Ovary (tissue), 10 donors: ENCODE measurements at places on chromosomes 2 and 18. TPM values are rescaled to one million over a fixed set of nuclear protein-coding genes. Genes with fewer than 3 reads are reported as not detected.
A peak's percentile ranks its signal among the peaks of the same experiment; 100 is the strongest.

Gene FNDC4
- 41.6 TPM for total RNA-seq

- DNase-seq, result no peak
- H3K27ac ChIP-seq, result no peak overlapping the region
- H3K4me3 ChIP-seq, result no peak overlapping the region
Observed at GRCh38 chr2:215602997-215603396, 167.1 kb upstream of the FN1 start.

Gene THSD7B
- total RNA-seq, result 0.57 TPM

DNA sequence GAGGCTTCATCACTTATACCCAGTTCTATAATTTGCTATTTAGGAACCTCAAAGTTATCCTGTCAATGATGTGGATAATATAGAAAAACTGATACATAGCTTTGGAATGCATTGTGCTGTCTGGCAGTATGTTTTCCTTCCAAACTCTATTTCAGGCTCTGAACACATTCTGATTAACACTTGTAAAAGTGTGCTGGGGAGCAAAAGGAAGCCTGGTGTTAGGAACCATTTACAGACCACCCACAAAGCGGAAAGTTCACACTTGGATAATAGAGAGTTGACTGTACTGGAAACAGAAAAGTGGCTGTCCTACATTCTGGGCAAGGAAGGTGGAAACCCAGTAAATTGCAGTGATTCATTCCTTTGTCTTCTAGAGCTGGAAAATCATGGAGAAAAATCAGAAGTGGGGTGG, 114.5 kb upstream of the ZFP36L2 start:
- no peak for DNase-seq
- H3K4me3 ChIP-seq, result no peak overlapping the region
- no peak overlapping the region for H3K27ac ChIP-seq
- no peaks in the 10 kb centered on the region for H3K36me3 ChIP-seq
- H3K4me1 ChIP-seq, result peaks cover 32% of the 10 kb centered on the region

Gene MC5R
- total RNA-seq, result not detected

DNA sequence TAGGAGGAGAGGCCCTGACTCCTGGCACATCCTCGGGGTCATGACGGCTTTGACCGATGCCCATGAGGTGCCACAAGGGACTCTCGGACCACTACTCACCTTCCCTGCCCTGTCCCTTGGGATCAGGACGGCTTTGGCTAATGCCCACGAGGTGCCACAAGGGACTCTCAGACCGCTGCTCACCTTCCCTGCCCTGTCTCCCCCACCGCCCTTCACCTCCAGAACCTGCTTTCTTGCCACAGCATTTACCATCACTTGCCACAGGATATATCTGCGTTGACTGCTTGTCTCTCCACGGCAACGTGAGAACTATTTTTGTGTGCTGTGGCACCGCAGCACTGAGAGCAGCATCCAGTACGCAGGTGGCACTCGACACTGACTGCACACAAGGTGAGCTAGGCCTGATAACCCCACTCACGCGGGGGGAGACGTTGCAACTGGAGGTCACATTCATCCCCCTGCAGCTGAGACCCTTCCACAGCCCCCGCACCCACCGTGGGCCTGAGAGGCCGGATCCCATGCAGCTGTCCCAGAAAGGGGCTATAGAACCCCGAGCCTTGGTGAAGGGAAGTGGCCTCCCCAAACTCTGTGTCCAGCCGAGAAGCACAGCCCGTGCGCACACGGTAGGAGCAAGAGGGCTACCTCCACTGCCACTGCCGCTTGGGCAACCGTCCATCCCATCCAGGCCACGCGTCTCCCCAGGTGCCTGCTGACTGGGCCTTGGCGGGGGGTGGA, 47.5 kb downstream of the ANO7 start:
- no peak overlapping the region for H3K27ac ChIP-seq
- no peaks in the 10 kb centered on the region for H3K4me1 ChIP-seq
- H3K36me3 ChIP-seq, result no peaks in the 10 kb centered on the region
- H3K27me3 ChIP-seq, result no peaks in the 10 kb centered on the region

Gene CCDC141
- total RNA-seq, result 0.77 TPM

- H3K27ac ChIP-seq, result no peak overlapping the region
- no peak overlapping the region for H3K4me3 ChIP-seq
- no peaks in the 10 kb centered on the region for H3K36me3 ChIP-seq
- H3K4me1 ChIP-seq, result no peaks in the 10 kb centered on the region
- H3K27me3 ChIP-seq, result no peaks in the 10 kb centered on the region
- DNase-seq, result no peak
Observed at GRCh38 chr18:57544936-57545660, 41.4 kb downstream of the FECH start.

DNA sequence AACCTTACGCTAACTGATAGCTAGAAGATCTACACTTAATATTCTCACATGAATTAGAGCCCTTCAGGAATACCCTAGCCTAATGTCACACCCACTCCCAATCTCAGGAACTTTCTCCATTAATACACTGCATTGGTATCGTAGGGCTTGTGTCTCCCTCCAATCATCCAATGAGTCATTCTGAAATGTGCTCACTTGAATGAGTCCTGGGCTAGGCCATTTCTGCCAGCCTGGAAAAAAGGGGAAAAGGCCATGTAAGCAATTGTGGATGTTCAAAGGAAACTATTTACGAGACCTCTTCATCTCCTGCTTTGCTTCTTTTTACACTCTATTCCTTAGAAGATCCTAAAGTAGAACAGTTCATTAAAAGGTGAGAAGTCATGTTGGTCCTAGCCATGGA, 18.8 kb downstream of the ZEB2 start:
- no peaks in the 10 kb centered on the region for H3K27me3 ChIP-seq
- peaks cover 21% of the 10 kb centered on the region for H3K4me1 ChIP-seq

- H3K4me3 ChIP-seq, result no peak overlapping the region
- no peaks in the 10 kb centered on the region for H3K4me1 ChIP-seq
- no peak for DNase-seq
- no peaks in the 10 kb centered on the region for H3K36me3 ChIP-seq
- H3K27ac ChIP-seq, result no peak overlapping the region
Observed at GRCh38 chr2:216346781-216347180, 25.5 kb downstream of the MARCHF4 start.

Gene DNAH7
- 27.3 TPM for total RNA-seq

DNA sequence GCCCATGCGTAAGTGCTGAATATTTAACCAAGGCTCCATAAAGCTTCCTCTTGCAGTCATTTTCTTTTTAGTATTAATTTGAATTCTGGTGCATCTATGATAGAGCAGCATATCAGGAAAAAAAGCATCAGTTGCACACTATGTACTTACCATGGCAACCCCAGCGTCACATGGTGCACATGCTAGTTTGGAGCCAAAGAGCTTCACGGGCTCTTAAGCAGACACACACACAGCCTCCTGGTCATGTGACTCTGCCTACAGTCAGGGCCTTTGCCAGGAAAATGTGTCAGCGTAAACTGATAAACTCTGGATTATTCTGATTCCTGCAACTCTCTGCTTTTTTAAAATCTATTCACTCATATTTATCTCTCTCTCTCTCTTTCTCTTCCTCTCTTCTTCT, 30.2 kb downstream of the NYAP2 start:
- H3K27me3 ChIP-seq, result no peaks in the 10 kb centered on the region
- no peak overlapping the region for H3K27ac ChIP-seq
- DNase-seq, result no peak
- no peaks in the 10 kb centered on the region for H3K36me3 ChIP-seq
- no peak overlapping the region for H3K4me3 ChIP-seq
- H3K4me1 ChIP-seq, result no peaks in the 10 kb centered on the region

GRCh38 chr18:24187049-24187448, 48.2 kb downstream of the CABYR start:
- no peaks in the 10 kb centered on the region for H3K27me3 ChIP-seq
- DNase-seq, result no peak
- H3K36me3 ChIP-seq, result no peaks in the 10 kb centered on the region
- no peak overlapping the region for H3K27ac ChIP-seq
- no peak overlapping the region for H3K4me3 ChIP-seq

GRCh38 chr18:48554610-48555400, 16.0 kb downstream of the CTIF start:
- H3K36me3 ChIP-seq, result no peaks in the 10 kb centered on the region
- no peaks in the 10 kb centered on the region for H3K27me3 ChIP-seq
- no peak overlapping the region for H3K4me3 ChIP-seq
- no peak for DNase-seq
- H3K27ac ChIP-seq, result no peak overlapping the region

GRCh38 chr2:105721991-105722511, 22.7 kb upstream of the NCK2 start:
- no peaks in the 10 kb centered on the region for H3K4me1 ChIP-seq
- no peak overlapping the region for H3K27ac ChIP-seq
- DNase-seq, result no peak
- no peaks in the 10 kb centered on the region for H3K27me3 ChIP-seq

GRCh38 chr18:53701697-53702096, 522.8 kb downstream of the MBD2 start:
- no peak overlapping the region for H3K4me3 ChIP-seq
- no peaks in the 10 kb centered on the region for H3K4me1 ChIP-seq
- no peak for DNase-seq
- no peaks in the 10 kb centered on the region for H3K27me3 ChIP-seq

Gene UGT1A8
- total RNA-seq, result not detected

DNA sequence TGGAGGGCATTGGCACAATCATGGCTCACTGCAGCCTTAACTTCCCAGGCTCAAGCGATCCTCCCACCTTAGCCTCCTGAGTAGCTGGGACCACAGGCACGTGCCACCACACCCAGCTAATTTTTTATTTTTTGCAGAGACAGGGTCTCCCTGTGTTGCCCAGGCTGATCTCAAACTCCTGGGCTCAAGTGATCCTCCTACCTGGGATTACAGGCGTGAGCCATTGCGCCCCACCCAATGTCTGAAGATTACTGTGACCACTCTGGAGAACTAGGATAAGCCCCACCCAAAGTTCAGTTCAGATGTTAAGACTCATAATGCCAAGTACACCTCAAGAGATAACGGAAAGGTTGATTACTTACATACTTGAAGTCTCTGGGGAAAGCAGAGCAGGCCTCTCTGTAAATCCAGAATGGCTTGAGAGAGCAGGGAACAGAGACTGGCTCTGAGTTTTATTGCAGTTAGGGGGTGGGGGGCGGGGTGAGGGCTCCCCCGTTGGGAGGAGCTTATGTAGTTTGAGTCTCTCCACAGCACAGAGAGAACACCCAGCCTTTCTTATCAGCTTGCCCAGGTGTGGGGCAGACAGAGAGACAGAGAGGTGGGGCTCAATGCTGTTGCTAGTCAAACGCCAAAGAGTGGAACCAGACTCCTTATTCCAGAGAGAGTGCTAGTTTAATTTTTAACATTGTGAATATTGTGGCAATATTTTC, 26.5 kb upstream of the ERICH2 start:
- H3K4me1 ChIP-seq, result no peaks in the 10 kb centered on the region
- no peak overlapping the region for H3K27ac ChIP-seq
- no peaks in the 10 kb centered on the region for H3K27me3 ChIP-seq
- DNase-seq, result no peak

DNA sequence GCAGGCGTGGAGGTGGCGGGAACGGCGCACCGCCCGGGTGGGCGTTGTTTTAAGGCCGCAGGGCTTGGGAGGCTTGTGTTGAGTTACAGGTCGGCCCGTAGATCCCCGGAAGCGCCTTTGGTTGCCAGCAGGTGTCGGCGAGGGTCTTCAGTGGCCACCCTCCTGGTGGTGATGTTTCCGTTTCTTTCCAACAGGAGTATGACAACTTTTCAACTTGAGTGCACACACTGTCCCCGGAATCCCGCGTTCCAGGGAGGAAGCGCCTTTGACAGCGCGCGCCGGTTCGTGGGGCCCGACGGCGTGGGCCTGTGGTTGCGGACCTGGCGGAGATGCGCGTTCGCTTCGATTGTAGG, 1.0 kb upstream of the HDAC4 start:
- peaks cover 1% of the 10 kb centered on the region for H3K4me1 ChIP-seq
- no peak for DNase-seq
- H3K27ac ChIP-seq, result peak overlapping the region; percentile 97
- no peaks in the 10 kb centered on the region for H3K36me3 ChIP-seq

Gene LONRF2
- total RNA-seq, result 37.8 TPM

- no peak overlapping the region for H3K27ac ChIP-seq
- no peak overlapping the region for H3K4me3 ChIP-seq
- DNase-seq, result no peak
- H3K27me3 ChIP-seq, result no peaks in the 10 kb centered on the region
- no peaks in the 10 kb centered on the region for H3K36me3 ChIP-seq
- no peaks in the 10 kb centered on the region for H3K4me1 ChIP-seq
Observed at GRCh38 chr2:235968616-235969324, 199.4 kb downstream of the GBX2 start.

GRCh38 chr18:2655954-2656236, 369 bp downstream of the SMCHD1 start:
- H3K36me3 ChIP-seq, result no peaks in the 10 kb centered on the region
- peaks cover 7% of the 10 kb centered on the region for H3K4me1 ChIP-seq
- peak overlapping the region; percentile 98 for H3K27ac ChIP-seq
- H3K4me3 ChIP-seq, result peak overlapping the region; percentile 96
- no peaks in the 10 kb centered on the region for H3K27me3 ChIP-seq

Gene NEMP2
- 4.6 TPM for total RNA-seq

Gene CD302
- 41.0 TPM for total RNA-seq

DNA sequence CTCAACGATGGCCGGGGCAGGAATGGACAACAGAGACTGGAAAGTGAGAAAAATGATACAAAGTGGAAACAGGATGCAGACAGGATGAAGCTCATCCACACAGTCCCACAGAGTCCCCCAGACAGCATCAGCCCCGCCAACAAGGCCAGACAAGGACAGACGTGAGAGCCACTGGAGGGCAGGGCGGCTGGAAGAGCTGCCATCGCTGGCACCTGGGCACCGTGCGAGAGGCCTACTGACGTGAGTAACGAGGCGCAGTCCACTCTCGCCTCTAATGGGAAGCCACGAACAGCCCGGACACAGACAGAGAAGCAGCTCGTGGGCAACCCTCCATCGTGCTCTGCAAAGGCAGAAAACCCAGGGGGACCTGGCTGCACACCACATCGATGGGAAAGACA, 17.1 kb downstream of the HDAC4 start:
- no peaks in the 10 kb centered on the region for H3K4me1 ChIP-seq
- H3K27ac ChIP-seq, result no peak overlapping the region
- DNase-seq, result no peak
- no peaks in the 10 kb centered on the region for H3K36me3 ChIP-seq

Gene FTCDNL1
- 1.2 TPM for total RNA-seq

- H3K27ac ChIP-seq, result no peak overlapping the region
- H3K4me3 ChIP-seq, result no peak overlapping the region
- peak; percentile 39 for DNase-seq
- H3K4me1 ChIP-seq, result no peaks in the 10 kb centered on the region
- no peaks in the 10 kb centered on the region for H3K27me3 ChIP-seq
Observed at GRCh38 chr2:240465268-240465764, 29.9 kb downstream of the GPC1 start.

Gene XDH
- 0.13 TPM for total RNA-seq

GRCh38 chr2:59025157-59025757, 784.1 kb upstream of the FANCL start:
- H3K27me3 ChIP-seq, result no peaks in the 10 kb centered on the region
- no peak overlapping the region for H3K27ac ChIP-seq
- H3K4me1 ChIP-seq, result no peaks in the 10 kb centered on the region
- DNase-seq, result peak; percentile 45

Gene DYNAP
- total RNA-seq, result not detected

- no peaks in the 10 kb centered on the region for H3K36me3 ChIP-seq
- H3K4me1 ChIP-seq, result no peaks in the 10 kb centered on the region
- no peaks in the 10 kb centered on the region for H3K27me3 ChIP-seq
- H3K4me3 ChIP-seq, result no peak overlapping the region
- H3K27ac ChIP-seq, result no peak overlapping the region
Observed at GRCh38 chr2:25445464-25445863, 103.7 kb upstream of the DNMT3A start.

- no peaks in the 10 kb centered on the region for H3K36me3 ChIP-seq
- no peaks in the 10 kb centered on the region for H3K27me3 ChIP-seq
- no peak overlapping the region for H3K4me3 ChIP-seq
- no peak for DNase-seq
- H3K27ac ChIP-seq, result no peak overlapping the region
Observed at GRCh38 chr18:3391704-3392466, 58.1 kb upstream of the TGIF1 start.

Gene SCYGR4
- not detected for total RNA-seq

GRCh38 chr2:103152556-103152955, 390.7 kb downstream of the TMEM182 start:
- no peak overlapping the region for H3K4me3 ChIP-seq
- no peaks in the 10 kb centered on the region for H3K4me1 ChIP-seq
- no peak for DNase-seq
- no peak overlapping the region for H3K27ac ChIP-seq
